ENCODE measurements at places on chromosomes 2 and 18.

DNA sequence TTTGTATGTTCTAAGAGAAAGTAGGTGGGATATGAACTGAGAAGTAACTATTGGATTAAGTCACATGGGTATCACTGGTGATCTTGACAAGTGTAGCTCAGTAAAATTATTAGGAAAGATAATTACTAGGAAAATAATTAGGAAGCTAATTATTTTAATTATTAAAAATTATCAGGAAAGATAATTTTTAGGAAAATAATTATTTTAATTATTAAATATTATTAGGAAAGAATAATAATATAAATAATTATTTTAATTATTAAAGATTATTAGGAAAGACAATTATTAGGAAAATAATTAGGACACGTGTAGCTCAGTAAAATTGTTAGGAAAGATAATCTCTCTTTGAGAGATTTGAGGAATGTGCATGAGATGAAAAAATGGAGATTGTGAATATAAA lies 623.4 kb upstream of the PIK3C3 start:
- no peak for DNase-seq

DNA sequence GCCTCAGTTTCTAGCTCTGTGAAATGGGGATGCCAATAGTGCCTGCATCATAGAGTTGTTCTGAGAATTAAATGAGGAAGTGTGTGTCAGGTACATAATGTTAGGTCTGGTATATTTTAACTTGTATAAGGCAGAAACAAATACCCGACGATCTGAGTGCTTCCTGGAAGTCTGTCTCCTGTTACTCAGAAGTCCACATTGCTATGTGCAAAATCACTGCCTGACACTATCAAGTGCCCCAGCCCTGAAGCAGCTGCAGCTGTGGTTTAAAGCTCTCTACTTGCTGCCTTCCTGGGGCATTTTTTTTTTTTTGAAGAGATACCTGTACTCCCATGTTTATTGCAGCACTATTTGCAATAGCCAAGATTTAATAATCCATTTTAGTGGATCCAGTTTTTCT lies 125.3 kb downstream of the SLC4A3 start:
- DNase-seq: no peak

DNA sequence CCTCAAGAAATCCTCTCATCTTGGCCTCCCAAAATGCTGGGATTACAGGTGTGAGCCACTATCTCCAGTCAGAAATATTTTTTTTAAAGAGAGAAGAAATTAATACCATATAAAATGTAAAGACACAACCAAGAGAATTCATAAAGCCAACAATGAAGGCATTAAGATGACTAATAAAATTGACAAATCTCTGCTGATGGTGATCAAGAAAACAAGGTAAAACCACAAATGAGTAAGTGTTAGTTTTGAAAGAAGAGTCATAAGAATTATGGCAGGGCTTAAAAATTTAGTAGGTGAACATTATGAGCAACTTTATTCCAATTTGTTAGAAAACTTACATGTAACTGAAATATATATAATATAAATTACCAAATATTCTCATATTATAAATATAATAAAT lies 752.8 kb upstream of the CELF4 start:
- no peak for DNase-seq

DNA sequence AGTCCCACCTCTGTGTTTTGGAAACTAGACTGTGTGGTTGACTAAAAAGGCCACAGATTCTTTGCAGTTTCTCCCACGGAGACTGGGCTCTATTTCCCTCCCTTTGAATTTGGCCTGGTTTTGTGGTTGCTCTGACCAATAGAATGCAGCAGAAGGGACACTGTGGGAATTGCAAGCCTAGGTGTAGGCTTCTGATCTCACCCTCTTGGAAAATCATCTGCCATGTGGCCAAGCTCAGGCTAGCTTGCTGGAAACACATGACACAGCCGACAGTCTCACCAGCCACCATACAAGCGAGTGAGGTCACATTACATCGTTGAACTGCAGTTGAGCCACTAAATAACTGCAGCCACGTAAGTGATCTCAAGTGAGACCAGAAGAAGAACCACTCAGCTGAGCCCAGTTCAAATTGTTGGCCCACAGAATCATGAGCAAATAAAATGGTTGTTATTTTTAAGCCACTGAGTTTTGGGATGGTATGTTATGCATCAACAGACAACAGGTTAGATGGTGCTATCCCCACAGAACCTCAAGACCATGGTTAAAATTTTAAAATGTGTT lies 319.1 kb upstream of the MEX3C start:
- DNase-seq: no peak

GRCh38 chr2:165969227-165969626 lies 15.7 kb upstream of the TTC21B start:
- no peak for DNase-seq

Measured in renal pelvis (tissue), 12 donors.